ENCODE measurements at places on chromosomes 5 and 9.

GRCh38 chr5:52727576-52727975 lies 60.1 kb upstream of the ITGA1 start:
- DNase-seq, result no peak

GRCh38 chr5:109532773-109533364 lies 123.1 kb upstream of the PJA2 start:
- DNase-seq, result no peak

DNA sequence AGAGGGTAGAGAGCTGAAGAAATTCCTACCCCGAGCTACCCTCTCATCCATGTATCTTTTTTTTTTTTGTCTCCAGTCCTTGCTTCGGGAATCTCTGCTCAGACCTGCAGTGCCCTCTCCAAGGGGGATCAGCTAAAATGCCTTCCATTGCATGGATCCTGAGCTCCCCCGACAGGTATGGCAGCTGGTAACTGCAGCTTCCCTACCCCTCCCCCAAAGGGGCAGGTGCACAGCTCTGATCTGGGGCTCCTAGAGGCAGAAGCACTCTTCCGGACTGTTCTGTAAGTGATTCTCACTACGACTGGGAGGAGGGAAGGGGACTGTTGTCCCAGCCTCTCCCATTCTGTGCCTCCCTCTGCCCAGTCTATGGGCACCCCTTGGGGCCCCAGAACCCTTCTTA lies 169.6 kb downstream of the MELK start:
- no peak for DNase-seq

GRCh38 chr5:92543201-92543600 lies 1037.8 kb downstream of the NR2F1-AS1 start:
- DNase-seq, result no peak

DNA sequence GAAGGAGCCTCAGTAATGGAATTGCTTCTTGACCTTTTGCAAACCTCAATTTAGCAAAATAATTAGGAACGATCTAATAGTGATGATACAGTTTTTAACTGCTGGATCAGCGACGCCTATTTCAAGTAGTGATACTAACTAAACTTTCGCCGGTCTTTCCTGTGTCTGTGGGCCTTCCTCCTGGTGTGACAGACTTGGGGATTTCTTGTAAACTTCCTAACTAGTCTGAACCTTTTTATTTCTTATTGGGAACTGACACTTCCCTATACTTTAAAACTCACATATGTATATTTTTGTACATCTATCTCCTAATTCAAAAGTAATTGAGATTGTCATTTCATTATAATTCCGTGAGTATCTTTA lies 15.2 kb downstream of the ITGA1 start:
- DNase-seq, result no peak

DNA sequence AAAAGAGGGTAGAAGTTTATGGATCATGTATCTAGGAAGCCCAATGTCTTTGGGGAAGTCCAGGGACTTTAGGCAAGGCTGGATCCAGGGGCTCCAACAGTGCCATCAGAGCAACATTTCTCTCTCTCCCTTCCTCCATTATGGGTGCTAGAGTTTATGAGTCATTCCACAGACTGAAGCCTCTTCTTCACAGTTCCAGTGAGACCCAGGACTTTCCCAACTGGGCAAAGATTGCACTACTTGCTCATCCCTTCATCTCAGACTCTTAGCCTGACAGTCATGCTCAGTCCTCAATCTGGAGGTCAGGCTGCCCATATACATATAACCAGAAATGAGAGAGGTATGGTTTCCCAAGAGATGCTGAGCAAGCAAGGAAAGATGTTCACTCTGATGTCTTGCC lies 110.7 kb downstream of the FEM1C start:
- no peak for DNase-seq

- no peak for DNase-seq
Observed at GRCh38 chr5:173733425-173733824, 117.0 kb upstream of the BOD1 start.

DNA sequence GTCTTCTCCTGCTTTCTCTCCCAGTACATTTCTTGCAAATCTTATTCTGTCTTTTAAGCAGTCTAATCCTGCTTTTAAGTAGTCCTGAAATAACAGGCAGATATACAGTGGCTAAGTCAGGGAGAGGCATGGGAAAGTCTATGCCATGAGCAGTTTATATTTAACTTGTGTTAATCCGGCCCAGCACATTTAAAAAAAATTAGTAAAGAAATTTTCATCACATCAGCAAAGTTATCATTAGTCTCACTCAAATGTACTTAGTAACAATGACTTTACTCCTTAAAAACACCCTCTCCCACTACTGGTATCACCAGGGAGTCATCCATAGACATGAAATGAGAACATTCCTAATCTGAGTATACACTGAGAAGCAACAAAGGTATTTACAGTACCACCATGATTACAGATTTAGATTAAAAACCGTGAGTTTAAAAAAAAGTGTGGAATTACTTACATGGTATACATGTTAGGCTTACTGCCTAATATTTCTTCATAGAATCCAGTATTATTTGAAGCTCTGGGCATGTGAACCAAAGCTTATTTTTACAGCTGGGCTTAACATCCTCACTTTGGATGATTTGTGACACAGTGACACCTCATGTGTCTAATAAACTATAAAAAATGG lies 75.9 kb upstream of the DAB2 start:
- no peak for DNase-seq

GRCh38 chr5:141692919-141693725 lies 11.1 kb upstream of the ARAP3 start:
- no peak for DNase-seq

DNA sequence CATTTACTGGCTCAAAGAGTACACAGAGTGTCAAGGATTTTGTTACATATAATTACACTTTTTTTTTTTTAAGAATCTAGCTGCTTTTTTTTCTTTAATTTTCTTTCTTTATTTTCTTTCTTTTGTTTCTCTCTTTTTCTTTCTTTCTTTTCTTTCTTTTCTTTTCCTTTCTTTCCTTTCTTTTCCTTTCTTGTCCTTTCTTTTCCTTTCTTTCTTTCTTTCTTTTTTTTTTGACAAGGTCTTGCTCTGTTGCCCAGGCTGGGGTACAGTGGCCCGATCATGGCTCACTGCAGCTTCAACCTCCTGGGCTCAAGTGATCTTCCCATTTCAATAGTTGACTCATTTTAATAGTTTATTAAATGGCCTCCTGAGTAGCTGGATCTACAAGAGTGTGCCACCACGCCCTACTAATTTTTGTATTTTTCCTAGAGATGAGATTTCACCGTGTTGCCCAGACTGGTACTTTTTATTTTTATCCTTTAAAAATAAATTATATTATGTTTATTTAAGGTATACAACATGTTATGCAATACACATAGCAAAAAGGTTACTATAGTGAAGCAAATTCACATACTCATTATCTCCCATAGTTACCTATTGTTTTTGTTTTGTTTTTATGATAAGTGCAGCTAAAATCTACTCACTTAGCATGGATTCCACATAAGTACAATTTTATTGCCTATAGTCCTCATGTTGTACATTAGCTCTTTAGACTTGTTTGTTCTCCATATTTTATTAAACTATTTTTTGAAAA lies 381.5 kb upstream of the KLF4 start:
- no peak for DNase-seq

DNA sequence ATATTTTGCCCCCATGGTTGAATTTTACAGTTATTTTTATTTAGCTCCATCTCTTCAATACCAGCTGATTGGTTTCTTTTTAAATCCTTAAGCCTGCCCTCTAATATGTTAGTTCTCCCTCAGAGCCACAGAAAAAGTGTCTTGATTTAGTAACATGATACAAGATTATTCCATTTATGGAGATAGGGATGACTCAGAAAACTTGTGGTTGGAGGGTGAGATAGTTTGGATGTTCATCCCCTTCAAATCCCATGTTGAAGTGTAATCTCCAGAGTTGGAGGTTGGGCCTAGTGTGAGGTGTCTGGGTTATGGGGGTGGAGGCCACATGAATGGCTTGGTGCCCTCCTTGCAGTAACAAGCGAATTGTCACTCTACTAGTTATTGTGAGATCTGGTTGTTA lies 115.7 kb downstream of the FBXO38 start:
- DNase-seq, result no peak

- DNase-seq, result no peak
Observed at GRCh38 chr5:135219868-135220267, 179.2 kb downstream of the MACROH2A1 start.

GRCh38 chr5:93145767-93146166 lies 435.3 kb downstream of the NR2F1-AS1 start:
- no peak for DNase-seq

DNA sequence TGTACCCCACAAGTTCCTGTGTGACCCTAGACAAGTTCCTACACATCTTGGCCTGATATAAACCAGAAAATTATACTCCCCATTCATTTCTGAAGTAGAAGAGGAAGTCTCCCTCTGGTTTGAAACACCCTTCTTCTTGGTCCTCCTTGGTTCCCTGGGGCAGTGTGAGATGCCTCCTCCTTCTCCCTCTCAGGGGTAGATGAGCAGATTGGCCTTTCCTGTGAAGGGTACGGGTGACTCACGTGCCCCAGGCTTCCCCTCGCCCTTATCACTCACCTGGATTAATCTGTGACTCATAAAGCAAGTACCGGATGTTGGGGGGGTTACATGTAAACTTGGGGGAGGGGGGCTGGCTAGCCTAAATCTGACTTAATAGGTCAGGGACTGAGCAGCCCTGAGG lies 11.1 kb upstream of the AQP3 start:
- DNase-seq, result no peak

DNA sequence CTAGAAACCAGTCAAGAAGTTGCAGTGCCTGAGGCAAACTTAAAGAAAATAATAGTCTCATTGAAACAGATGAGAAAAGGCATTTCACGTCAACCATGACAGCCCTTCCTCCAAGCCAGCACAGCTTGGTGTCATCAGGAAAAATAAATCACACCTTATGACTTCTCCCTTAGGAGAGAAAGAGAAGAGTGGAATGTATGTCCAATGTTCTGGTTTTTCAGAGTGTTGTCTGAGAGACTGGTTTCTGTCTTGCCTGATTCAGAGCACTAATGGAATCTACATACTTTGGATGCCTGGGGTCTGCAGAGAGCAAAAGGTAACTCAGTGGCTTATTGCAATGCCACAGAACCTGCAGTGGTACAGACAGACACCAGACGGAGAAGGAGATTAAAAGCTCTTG lies 105.5 kb upstream of the PDE4D start:
- no peak for DNase-seq

Data from muscle of arm (tissue), 14 donors.